ENCODE measurements at places on chromosomes 11 and 22. TPM values are rescaled to one million over a fixed set of nuclear protein-coding genes. Genes with fewer than 3 reads are reported as not detected.

DNA sequence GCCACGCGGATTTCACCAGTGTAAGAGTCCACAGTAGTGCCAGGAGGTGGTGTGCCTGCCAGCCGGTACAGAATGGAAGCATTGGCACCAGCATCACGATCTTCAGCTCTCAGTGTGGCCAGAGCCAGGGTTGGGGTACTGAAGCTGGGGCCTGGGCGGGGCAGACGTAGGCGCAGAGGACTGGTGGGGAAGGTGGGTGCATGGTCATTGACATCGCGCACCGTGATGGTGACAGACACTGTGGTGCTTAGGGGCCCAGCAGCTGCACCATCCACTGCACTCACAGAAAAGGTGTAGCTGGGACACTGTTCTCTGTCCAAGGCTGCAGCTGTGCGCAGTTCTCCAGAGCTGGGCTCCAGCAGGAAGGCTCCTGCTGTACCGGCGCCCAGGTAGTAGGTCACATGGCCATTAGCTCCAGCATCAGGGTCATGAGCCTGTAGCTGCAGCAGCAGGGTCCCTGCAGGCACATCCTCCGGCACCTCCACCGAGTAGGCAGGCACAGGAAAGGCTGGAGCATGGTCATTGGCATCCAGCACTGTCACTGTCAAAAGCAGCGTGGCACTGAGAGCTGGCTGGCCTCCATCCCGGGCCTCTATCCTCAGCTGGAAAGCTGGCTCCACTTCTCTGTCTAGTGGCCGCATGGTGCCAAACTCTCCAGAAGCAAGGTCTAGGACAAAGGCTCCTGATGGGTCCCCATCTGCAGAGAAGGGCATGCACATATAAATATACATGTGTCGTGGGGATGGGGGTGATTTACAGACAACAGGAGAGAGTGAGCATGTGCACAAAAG lies 7.9 kb upstream of the TPP1 start:
- DNase-seq, result no peak

DNA sequence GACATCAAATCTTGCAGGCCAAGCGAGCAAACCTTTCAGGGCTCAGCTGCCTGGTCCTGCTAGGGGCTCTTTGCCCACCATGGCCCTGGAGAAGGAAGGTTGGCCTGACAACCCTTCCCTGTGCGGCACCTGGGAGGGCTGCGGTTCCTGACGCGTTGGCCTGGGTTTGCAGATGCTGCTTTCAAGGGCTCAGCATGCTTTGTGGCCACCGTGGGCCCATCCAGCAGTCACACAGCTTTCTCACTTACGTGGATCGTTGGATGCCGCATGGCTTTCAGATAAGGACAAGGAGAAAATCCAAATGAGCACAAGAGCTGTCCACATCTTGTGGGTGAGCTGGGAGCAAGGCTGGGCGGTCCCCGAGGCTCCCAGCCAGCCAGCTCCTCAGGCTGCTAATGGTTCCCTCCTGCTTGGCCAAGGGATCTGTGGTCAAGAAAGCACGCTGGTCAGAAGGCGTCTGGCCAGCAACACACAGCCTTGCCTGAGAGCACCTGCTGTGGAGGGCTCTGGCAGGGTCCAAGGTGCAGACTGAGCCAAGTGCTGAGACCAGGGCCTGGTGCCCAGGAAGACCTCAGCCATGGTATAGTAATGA lies 8.2 kb downstream of the C11orf24 start:
- no peak for DNase-seq

- DNase-seq, result no peak
These were observed 10.8 kb downstream of the PARVA start for GRCh38 chr11:12388173-12388572.

DNA sequence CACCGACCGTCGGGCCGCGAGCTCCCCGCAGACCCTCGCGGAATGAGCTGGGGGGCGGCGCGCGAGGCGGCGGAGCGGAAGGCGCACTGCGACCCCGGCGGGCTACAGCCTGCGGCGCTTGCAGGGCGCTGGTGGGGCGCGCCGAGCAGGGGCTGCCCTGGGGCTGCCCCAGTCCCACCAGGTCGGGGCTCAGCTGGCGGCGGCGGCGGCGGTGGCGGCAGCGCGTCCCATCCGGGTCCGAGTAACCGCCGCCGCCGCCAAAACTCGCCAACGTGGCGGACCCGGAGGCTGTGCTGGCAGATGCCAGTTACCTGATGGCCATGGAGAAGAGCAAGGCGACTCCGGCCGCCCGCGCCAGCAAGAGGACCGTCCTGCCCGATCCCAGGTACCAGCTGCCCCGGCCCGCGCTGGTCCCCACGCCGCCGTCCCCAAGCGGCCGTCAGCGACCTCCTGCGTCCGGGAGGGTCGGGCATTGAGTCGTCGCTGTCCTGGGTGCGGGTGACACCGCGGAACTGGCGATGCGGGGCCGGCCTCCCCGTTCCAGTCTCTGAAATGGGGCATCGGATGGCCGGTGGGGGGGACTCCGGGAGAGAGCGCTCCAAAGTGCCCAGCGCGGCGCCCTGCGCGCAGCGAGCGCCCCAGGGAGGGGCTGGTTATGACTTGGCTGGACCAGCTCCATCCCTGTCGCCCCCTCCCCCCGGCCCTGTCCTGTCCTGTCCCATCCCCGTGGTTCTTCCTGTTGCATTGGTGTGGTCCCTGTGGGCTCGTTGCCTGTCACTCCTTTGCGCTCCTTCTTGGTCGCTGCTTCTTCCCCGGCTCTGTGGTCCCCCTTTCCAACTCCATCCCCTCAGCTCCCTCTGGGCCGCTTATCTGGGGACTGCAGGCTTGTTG lies 63.5 kb downstream of the CRYBB2 start:
- no peak for DNase-seq

Gene CDC42EP2
- total RNA-seq, result 5.4 TPM

Gene UPK3A
- not detected for total RNA-seq

All from A673 (cell line).